ENCODE measurements at places on chromosomes 7 and 10. TPM values are rescaled to one million over a fixed set of nuclear protein-coding genes. Genes with fewer than 3 reads are reported as not detected.

Gene HTR5A
- total RNA-seq: not detected

Gene CALML5
- total RNA-seq: not detected

Gene HMX2
- not detected for total RNA-seq

- no peak overlapping the region for H3K27ac ChIP-seq
- H3K27me3 ChIP-seq: no peaks in the 10 kb centered on the region
- no peak overlapping the region for H3K4me3 ChIP-seq
- no peaks in the 10 kb centered on the region for H3K36me3 ChIP-seq
- H3K4me1 ChIP-seq: no peaks in the 10 kb centered on the region
- DNase-seq: no peak
Measured at GRCh38 chr7:69882269-69882668, 284.0 kb downstream of the AUTS2 start.

GRCh38 chr7:53062796-53063195 lies 27.4 kb downstream of the POM121L12 start:
- no peaks in the 10 kb centered on the region for H3K36me3 ChIP-seq
- no peaks in the 10 kb centered on the region for H3K4me1 ChIP-seq
- no peak for DNase-seq
- H3K27me3 ChIP-seq: no peaks in the 10 kb centered on the region
- no peak overlapping the region for H3K4me3 ChIP-seq

- H3K4me1 ChIP-seq: no peaks in the 10 kb centered on the region
- no peaks in the 10 kb centered on the region for H3K36me3 ChIP-seq
- no peak overlapping the region for H3K4me3 ChIP-seq
Measured at GRCh38 chr10:88804083-88804812, 1.7 kb downstream of the LIPM start.

DNA sequence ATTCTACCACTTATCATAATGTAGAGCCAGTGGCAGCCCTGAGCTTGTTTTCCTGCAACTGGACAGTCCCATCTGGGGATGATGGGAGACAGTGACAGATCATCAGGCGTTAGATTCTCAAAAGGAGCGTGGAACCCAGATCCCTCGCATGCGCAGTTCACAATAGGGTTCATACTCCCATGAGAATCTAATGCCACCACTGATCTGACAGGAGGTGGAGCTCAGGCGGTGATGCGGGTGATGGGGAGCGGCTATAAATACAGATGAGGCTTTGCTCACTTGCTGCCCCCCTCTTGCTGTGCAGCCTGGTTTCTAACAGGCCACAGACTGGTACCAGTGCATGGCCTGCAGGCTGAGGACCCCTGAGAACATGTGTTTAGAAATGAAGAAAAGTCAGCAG lies 260.1 kb downstream of the CAMK1D start:
- no peaks in the 10 kb centered on the region for H3K27me3 ChIP-seq
- H3K36me3 ChIP-seq: no peaks in the 10 kb centered on the region
- no peak overlapping the region for H3K27ac ChIP-seq
- H3K4me1 ChIP-seq: peaks cover 3% of the 10 kb centered on the region

Measured in left lung (tissue), 14 donors.